ENCODE measurements at places on chromosomes 2 and 18.

GRCh38 chr2:61658841-61659780, 121.0 kb upstream of the XPO1 start:
- DNase-seq: peak; percentile 17

- DNase-seq: no peak
Measured at GRCh38 chr2:3665886-3666612, 8.0 kb downstream of the ALLC start.

GRCh38 chr2:146579147-146579930, 1265.5 kb upstream of the ACVR2A start:
- no peak for DNase-seq

- no peak for DNase-seq
Measured at GRCh38 chr2:85707304-85707703, 13.1 kb downstream of the GNLY start.

DNA sequence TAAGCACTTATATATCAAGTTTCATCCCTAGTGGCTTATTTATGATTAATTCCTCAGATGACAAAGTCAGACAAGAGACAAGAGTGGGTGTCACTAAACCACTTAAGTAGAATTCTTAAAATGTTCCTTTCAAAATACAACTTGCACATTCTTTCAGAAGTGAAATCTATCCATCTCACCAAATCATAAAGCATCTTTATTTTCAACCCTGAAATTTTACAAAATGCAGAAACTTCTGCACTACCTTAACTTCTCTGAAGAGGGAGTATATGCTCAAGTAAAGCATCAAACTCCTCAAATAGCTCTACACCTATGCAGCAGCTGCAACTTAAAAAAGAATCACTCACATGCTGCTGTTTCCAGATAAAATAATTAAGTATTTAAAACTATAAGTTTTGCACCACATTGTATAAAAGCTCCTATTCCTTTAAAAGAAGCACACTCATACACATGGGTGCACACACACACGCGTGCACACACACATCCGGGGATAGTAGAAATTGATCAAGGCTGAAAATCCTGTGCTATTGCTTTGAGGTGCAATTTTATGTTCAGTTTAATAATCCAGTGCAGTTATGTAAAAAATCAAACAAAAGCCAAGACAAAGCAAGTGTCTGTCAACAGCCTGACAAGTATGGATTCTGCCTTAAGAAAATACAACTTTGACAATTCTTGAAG, 244.5 kb downstream of the TCF4 start:
- no peak for DNase-seq
